ENCODE measurements at places on chromosomes 3 and 15.

GRCh38 chr3:141858312-141858711 lies 18.1 kb upstream of the ATP1B3 start:
- no peak for DNase-seq

DNA sequence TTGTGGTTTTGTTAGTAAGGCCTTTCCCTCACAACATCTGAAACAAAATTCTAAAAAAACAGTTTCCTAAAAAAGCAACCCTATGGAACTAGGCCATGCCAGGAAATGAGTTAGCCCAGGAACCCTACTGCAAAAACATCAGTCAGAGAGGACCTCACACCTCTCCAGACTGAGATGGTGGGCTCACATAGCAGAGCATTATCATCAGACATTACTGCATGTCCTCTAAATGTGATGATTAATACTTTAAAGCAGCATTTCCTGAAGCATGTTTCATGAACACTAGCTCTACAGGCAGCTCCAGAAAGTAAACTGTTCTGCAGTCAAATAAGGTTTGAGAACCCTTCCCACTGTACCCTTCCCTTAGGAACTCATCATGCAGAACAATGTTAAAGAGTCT lies 232.3 kb upstream of the MRPL3 start:
- no peak for DNase-seq

DNA sequence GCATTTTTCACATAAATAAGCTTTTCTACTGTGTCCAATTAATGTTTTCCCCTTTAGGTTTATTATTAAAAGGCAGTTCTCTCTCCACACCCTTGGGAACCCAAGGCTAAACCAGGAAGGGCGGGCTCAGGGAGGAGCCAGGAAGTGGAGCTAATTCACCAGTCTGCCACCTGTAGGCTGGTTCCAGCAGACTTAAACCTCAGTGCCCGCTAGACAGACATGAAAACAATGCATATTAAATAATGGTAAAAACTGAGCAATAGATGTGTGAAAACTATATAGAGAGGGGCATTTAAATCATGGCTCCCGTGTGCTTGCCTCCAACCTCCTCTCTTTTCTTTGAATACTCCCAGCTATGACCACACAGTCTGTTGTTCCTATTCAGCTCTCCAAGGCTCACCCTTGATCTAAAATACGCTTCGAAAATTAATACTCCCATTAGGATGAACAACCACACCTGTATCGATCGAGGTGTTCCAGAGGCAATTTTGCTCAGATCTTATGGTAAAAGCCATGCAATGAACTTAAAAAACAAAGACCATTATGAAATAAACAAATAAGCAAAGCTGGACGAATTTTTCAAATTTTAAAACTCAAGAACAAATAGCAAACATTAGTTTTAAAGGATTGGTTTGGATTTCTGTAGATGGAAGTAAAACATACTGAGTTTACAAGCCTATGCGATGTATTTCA lies 253.3 kb downstream of the TJP1 start:
- no peak for DNase-seq

DNA sequence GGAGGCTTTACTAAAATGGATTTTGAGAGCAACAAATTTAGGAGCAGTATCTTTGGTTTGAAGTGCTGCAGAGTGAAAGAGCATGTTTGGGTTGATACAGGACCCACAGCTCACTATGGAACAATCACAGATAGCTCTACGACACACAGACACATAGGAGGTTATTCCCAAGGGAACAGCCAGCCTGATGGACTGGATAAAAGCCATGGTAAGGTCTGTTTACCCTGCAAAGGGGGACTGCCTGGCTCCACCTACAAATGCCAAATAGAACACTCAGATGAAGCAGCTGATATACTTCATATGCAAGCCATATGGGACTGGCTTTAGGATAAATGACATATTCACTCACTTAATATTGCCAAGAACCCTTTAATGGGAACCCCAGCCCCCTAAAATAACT lies 75.4 kb downstream of the CDC25A start:
- DNase-seq: no peak

DNA sequence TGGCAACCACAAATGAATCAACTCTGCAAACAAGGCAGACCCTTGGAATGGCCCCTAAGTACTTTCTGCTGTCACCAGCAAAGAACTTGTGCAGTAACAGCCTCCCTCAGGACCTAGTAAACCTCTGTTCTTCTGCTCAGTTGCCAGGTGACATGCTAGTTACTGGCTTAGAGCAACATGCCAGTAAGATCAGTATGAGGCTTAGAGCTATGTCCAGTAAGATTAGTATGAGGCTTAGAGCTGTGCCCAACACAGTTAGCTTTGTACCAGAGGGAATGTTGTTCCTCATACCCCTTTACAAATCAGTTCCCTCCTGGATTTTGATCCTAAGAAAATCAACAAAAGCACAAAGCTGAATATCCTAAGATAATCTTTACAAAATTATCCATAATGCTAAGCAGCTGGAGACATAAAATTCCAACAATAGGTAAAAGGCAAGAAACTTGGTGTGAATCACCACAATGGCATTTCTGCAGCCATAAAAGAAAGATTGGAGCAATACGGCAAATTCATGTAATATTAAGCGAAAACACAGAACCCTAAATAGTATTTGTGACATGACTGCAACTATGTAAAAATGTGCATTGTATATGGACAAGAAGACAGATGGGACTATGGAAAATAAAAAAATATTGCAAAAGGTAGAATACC lies 107.3 kb upstream of the LPP start:
- DNase-seq: no peak

GRCh38 chr3:172982736-172983364 lies 158.2 kb downstream of the SPATA16 start:
- no peak for DNase-seq

DNA sequence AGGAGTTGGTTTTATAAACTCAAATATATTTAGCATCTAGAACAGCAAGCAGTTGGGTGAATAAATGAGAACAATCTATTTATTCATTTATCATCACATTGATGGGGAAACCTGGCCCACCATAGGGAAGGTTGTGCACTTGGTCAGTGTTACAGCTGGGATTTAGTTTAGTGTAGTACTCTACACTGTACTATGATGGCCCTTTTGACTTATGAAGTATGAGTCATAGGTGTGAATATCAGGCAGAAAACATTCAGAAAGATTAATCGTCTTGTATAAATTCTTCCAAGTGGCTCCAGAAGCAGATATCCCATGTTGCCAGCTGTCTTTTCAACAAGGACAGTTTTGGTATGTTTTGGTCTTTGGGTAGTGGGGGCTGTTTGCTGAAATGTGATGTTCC lies 38.0 kb downstream of the BBS4 start:
- DNase-seq: no peak

DNA sequence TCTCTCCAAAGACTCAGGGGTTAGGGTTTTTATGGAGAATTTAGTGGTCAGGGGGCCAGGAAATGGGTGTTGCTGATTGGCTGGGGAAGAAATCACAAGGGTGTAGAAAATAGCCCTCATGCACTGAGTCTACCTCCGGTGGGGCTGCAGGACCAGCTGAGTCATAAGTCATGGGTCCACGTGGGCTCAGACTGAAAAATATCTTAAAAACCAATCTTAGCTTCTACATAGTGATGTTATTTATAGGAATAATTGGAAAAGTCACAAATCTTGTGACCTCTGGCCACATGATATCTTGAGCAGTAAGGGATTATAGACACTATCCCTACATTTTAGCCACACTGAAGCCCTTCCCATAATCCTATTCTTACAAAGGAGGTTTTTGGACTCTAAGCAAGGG lies 224.0 kb downstream of the DPH6 start:
- DNase-seq: no peak

DNA sequence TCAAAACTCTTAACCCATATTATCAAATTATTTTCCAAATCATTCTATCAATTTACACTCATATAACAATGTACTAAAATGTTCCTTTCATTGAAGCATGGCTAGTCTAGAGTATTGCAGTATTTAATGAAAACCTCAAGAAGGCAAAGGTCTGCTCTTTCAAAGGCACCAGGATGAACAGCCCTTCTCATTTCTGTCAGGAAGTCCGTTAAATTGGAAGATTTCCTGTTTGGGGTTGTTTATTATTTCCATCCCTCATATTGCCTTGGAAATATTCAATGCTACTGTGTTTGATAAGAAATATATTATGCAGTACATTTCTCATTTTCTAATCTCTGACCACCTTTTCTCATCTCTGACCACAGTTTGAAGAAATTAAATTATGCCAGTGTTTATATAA lies 25.1 kb downstream of the ACKR4 start:
- DNase-seq: no peak

DNA sequence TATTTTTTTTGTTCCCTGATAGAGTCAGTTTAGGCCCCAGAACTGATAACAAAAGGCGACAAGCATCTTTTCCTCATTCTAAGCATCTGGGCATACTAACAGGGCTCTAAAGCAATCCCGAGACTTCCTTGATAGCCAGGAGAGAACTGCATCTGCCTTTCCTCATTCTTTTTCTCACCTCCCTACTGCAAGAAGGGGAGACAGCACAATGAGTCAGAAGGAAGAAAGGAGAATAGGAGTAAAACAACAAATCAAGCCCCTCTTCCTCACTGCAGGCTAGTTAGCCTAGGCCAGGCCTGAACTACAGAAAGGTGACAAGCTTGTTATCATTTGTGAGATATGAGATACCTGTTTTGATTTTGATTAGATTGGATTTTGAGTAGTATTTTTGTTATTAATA lies 97.9 kb downstream of the NAALADL2 start:
- DNase-seq: no peak

GRCh38 chr3:126524429-126524988 lies 554 bp downstream of the CHST13 start:
- DNase-seq: no peak

GRCh38 chr3:117939425-117940027 lies 1095.1 kb downstream of the IGSF11 start:
- no peak for DNase-seq

GRCh38 chr3:46599590-46599989 lies 12.7 kb upstream of the FAM240A start:
- DNase-seq: no peak

DNA sequence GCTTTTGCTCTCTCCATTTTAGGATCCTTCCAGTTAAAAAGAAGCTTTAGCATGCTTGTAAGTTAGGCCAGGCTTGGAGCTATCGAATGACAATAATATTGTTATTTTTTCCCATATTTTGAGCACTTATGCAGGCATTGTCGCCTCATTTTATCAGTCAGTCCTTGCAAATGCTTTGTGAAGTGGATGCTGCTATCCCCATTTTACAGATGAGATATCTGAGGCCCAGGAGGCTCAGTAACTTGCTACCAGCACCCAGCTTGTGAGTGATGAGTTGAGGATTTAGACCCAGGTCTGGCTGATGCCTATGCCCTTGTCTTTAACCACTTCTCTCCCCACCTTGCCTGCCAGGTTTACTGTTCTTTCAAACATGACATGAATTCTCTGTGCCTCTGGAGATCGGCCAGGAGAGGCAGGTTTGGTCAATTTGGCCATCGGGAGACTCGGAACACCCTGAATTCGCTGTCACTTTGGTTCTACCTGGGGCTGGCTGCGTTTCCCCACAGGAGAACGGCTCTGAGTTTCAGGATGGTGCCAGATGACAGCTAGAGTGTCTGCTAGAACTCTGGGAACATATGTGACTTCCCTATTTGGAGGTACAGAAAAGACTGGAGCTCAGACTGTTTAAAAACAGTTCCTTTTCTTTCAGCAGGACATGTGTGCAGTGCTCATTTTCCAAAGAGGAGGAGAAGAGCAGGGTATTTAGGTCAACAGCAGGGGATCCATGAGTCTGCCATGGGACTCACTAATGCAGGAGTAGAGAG lies 25.5 kb upstream of the ZNF710 start:
- no peak for DNase-seq

- DNase-seq: no peak
Observed at GRCh38 chr3:179962629-179963387, 73.9 kb downstream of the PEX5L start.

GRCh38 chr3:1616744-1617143 lies 481.9 kb upstream of the CNTN4 start:
- DNase-seq: no peak
